GM03348 (cell line): ENCODE measurements at places on chromosomes 11 and 22.
A peak's percentile ranks its signal among the peaks of the same experiment; 100 is the strongest.

DNA sequence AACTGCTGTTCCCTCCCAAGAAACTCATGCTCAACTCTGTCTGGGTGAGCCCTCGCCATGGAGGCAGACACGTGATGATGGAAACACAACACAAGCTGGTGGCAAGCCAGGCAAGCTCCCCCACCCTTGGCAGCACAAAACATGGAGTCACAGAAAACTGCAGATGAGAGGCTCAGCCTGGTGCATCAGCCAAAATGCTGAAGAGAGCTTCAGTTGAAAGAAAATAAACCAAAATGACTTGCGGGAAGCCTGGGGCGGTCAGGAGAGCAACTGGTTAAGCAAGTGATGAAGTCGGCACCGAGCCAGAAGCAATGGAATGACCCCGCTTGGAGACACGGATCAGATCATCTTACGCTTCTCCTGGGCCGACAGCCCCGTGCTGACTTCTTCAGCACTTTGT lies 68.3 kb downstream of the C11orf58 start:
- DNase-seq = no peak

DNA sequence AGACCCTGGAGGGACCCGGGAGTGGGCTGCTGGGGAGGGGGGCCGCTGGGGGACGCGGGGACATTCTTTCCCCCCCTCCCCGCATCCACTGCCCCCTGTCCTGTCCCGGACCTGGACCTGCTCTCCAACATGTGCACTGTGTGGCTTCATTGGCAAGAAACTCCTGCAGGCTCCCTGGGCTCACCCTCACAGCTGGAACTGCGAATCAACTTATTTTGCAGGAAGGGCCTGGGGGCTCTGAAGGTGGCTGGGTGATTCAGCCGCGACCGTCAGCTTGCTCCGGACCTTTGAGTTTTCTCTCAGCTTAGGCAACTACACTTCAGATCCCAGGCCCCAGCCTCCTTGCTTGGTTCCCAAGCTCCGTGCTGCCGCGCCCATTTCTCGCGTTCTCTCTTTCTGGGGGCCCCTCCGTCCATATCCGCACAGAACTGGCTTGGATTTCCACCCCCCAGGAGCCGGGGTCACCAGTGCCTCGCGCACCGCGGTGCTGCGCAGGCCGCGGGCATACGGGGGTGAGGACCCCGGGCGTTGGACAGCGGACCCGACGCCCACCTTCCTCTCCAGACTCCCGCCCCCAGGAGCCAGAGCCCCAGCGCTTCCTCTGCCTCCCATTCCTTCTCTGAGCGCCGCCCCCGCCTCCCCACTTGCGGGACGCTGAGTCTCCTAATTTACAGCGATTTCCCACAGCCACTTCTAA lies 471 bp upstream of the AHNAK start:
- DNase-seq = peak; percentile 56

GRCh38 chr22:38504731-38505540 lies 1.2 kb downstream of the DDX17 start:
- DNase-seq = peak; percentile 36

GRCh38 chr22:38860283-38861169 lies 11.5 kb downstream of the CBX6 start:
- no peak for DNase-seq

DNA sequence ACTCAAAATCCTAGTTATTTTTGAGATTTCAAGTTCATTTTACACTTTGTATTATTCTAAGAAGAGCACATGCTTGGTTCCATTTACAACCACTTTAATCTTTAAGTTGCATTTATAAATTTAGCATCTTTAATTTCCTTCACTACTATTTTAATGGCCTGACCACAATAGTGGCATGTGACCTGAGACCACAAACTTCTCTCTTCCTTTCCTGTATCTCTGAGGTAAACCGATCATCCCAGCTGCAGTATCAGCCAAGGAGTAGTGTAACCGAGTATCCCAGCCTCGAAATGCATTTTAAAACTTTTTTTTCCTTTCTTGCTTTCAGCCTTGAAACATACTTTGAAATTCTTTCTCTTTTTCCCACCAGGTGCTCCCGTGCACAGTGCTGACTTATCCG lies 28.7 kb upstream of the CBX6 start:
- DNase-seq = no peak

DNA sequence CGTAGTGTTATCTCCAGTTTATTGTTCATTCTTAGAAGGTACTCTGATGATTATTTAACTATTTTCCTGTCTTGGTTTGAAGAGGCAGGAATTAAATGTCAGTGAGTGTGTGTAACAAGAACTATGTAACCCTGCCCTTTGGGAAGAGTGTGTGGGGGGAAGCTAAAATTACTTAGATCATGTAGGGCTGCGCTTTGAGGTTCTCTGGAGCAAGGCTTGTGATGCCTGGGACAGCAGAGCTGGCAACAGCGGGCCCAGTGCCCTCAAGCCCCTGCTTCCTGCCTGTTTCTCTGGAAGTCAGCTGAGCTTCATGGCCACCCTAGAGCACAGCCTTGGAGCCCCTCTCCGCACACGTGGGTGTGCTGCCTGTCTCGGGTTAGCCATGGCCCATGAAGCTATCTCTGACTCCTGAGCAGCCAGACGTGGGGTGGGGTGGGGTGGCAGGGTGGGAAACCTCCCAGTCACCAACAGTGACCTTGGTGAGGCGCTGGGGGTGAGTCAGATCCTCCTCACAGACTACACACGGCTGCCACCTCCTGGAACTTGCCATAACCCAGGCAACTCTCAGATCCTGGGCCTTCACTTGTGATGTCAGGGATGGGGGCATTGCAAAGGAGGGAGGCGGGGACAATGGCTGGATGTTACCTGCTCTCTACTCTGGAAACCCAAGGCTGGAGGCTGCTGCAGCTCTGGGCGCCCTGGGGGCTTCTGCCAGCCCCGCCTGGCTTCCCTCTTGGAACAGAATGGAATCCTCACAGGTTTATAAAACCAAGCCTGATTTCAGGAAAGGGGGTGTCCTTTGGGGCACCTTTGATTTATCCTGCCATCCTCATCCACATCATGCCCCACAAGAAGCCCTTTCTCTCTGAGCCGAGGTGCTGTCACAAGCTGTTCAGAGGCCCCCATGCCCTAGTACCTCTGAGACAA lies 88.6 kb downstream of the SNX19 start:
- DNase-seq = peak; percentile 90

GRCh38 chr22:46079093-46079860 lies 71.0 kb upstream of the PPARA start:
- DNase-seq = no peak
